Effector CD8-positive, alpha-beta T cell (primary cell): ENCODE measurements at places on chromosomes 4 and X.

GRCh38 chr4:687048-687970 lies 1.6 kb downstream of the SLC49A3 start:
- DNase-seq: no peak

- no peak for DNase-seq
Measured at GRCh38 chr4:76430519-76431388, 4.3 kb upstream of the SHROOM3 start.

- DNase-seq: no peak
Measured at GRCh38 chr4:110897784-110898183, 274.9 kb upstream of the PITX2 start.

- no peak for DNase-seq
Measured at GRCh38 chr4:124290678-124291077, 421.9 kb downstream of the ANKRD50 start.

DNA sequence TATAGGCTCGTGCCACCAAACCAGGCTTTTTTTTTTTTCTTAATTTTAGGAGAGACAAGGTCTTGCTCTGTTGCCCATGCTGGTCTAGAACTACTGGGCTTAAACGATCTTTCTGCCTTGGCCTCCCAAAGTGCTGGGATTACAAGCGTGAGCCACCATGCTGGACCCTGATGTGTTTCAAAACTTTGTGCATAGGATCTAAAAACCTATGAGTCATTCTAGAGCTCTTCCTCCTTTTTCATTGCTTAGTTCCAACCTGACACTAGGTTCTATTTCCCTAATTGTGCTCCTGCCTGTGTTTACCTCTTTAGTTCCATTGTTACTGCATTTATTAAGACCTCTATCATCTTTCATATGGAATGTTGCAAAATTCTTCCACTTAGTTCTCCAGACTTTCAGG lies 57.3 kb downstream of the HPGD start:
- no peak for DNase-seq

DNA sequence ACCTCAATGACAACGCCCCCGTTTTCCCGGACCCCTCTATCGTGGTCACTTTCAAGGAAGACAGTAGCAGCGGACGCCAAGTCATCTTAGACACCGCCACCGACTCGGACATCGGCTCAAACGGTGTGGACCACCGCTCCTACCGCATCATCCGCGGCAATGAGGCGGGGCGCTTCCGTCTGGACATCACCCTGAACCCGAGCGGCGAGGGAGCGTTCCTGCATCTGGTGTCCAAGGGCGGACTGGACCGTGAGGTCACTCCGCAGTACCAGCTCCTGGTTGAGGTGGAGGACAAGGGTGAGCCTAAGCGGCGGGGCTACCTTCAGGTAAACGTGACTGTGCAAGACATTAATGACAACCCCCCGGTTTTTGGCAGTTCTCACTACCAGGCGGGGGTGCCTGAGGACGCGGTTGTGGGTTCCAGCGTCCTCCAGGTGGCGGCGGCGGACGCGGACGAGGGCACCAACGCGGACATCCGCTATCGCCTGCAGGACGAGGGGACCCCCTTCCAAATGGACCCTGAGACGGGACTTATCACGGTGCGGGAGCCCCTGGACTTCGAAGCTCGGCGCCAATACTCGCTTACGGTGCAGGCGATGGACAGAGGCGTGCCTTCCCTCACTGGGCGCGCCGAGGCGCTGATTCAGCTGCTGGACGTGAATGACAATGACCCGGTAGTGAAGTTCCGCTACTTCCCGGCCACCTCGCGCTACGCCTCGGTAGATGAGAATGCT lies 2.2 kb downstream of the FAT4 start:
- no peak for DNase-seq

GRCh38 chr4:176492646-176493302 lies 173.0 kb downstream of the SPCS3 start:
- no peak for DNase-seq

DNA sequence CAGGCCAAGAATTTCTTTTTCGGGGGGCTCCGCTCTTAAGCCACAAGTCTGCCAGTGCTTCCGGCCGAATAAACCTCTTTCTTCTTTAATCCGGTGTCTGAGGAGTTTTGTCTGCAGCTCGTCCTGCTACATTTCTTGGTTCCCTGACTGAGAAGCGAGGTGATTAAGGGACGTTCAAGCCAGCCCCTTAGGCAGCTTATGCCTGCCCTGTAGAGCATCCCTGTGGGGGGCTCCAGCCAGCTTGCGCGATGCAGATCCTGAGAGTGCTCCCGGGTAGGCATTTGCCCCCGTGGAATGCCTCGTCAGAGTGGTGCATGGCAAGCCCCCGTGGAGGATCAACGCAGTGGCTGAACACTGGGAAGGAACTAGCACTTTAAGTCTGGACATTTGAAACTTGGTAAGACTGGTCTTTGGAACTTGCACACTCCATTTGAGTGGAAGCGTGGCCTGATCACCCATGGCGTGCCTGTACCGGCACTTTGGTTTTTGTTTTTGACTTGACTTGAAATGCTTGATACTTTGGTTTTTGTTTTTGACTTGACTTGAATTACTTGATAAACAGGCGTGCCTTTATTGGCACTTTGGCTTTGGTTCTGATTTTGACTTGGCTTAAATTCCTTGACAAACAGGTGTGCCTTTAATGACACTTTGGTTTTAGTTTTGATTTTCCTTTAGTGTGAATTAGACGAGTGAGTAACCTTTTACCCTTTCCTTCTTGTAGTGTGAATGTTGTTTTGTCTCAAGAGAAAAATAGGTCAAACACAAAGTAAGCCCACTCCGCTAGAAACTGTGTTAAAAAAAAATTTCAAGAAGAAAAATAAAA lies 6.1 kb downstream of the ACOX3 start:
- DNase-seq: no peak

DNA sequence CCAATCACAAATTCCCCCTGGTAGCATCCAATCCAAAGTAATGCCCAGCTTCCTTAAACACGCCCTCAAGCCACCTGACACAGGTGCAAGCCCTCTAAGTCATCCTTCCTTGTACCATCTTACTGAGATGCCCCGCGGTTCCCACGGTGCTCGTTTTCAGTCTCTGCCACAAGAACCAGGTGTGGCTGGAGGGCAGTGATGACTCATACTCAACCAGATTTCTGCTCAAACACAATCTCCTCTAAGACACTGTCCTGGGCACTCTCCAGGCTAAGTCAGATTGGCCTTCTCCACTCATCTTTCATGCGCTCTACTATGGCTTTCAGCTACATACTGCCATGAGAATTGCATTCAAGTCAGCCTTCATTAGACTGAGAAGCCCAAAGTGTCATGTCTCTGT lies 3.5 kb downstream of the SH3KBP1 start:
- no peak for DNase-seq

GRCh38 chr4:54587107-54587891 lies 70.5 kb upstream of the KIT start:
- DNase-seq: no peak

- no peak for DNase-seq
Measured at GRCh38 chr4:95985051-95985450, 145.2 kb downstream of the PDHA2 start.

GRCh38 chrX:95945528-95945927 lies 739.1 kb upstream of the DIAPH2 start:
- DNase-seq: no peak

DNA sequence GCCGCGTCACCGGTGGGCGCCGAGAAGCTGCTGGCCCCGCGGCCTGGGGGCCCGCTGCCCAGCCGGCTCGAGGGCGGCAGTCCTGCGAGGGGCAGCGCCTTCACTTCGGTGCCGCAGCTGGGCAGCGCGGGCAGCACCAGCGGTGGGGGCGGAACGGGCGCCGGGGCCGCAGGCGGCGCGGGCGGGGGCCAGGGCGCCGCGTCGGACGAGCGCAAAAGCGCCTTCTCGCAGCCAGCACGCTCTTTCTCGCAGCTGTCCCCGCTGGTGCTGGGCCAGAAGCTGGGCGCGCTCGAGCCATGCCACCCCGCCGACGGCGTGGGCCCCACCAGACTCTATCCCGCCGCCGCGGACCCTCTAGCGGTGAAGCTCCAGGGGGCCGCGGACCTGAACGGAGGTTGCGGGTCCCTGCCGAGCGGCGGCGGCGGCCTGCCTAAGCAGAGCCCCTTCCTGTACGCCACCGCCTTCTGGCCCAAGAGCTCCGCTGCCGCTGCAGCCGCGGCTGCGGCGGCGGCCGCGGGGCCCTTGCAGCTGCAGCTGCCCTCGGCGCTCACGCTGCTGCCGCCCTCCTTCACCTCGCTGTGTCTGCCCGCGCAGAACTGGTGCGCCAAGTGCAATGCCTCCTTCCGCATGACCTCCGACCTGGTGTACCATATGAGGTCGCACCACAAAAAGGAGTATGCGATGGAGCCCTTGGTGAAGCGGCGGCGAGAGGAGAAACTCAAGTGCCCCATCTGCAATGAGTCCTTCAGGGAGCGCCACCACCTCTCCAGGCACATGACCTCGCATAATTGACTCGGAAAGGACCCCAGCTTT lies 5.6 kb downstream of the PRDM8 start:
- DNase-seq: peak; percentile 16

GRCh38 chr4:56320293-56320692 lies 67.0 kb downstream of the AASDH start:
- DNase-seq: no peak
